ENCODE measurements at places on chromosomes 3 and 15. TPM values are rescaled to one million over a fixed set of nuclear protein-coding genes. Genes with fewer than 3 reads are reported as not detected.

The DAPK2 gene
- 64.6 TPM for total RNA-seq

The THRB gene
- total RNA-seq: 2.6 TPM

The BCHE gene
- 2.4 TPM for total RNA-seq

The RNU6-1 gene
- not detected for total RNA-seq

The ABHD2 gene
- total RNA-seq: 125 TPM

DNA sequence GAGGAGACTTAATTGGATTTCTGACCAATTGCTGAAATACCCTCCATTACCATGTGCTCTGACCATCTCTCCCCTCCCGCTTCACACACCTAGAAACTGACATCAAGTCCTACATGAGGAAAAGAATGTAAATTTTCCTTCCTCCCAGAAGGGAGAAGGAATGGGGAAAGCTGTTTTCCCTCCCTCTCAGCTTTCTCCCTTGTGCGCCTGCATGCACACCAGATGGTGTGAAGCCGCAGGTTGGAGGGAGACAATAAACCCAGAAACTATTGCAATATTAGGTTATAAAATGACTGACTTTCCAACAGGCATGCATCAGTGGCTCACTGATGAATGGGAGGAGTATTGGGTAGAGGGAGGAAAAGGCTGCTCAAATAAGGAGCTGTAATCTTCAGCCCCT is 50.9 kb downstream of the MB21D2 start:
- H3K27me3 ChIP-seq: no peaks in the 10 kb centered on the region
- H3K36me3 ChIP-seq: no peaks in the 10 kb centered on the region
- no peak overlapping the region for H3K4me3 ChIP-seq
- H3K27ac ChIP-seq: no peak overlapping the region
- no peak for DNase-seq

GRCh38 chr3:195908694-195909581 is 587 bp upstream of the TNK2 start:
- no peak for DNase-seq
- peak overlapping the region; percentile 85 for H3K4me3 ChIP-seq
- no peaks in the 10 kb centered on the region for H3K36me3 ChIP-seq
- peak overlapping the region; percentile 69 for H3K27ac ChIP-seq
- H3K27me3 ChIP-seq: no peaks in the 10 kb centered on the region

DNA sequence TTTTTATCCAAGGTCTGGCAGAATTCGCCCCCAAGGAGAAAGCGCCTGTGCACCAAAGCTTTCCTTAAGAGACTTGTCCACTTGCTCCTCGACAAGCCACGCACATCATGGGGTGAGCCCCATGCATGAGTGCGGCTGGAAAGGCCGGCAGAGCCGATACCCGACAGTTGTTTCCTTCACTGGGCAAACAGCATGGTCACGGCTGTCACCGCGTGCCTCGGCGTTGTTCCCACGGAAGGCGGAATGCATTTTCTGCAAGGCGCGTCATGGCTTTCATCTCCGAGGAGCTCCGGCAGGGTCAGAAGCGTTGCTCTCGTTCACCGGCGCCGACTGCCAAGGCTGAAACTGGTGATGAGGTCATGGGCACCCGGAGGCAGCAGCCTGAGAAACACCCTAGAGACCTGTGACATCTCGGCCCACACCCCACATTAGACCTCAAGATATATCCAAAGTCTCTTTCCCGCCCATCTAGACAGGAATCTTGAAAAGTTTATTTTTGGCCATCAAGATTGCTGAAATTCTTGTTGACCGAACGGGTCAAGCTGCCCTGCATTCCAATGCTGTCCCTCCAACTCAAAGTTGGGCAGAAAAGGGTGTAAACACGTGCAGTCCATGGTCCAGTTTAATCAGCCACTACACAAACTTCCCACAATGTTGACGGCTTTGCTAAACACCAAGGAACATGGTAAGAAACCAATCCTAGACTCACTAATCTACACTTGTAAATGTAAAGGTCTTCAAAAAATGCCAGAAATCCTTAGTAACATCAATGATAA is 604 bp upstream of the TJP1 start:
- DNase-seq: peak; percentile 78
- peak overlapping the region; percentile 56 for H3K4me3 ChIP-seq
- no peaks in the 10 kb centered on the region for H3K4me1 ChIP-seq
- H3K27me3 ChIP-seq: no peaks in the 10 kb centered on the region

DNA sequence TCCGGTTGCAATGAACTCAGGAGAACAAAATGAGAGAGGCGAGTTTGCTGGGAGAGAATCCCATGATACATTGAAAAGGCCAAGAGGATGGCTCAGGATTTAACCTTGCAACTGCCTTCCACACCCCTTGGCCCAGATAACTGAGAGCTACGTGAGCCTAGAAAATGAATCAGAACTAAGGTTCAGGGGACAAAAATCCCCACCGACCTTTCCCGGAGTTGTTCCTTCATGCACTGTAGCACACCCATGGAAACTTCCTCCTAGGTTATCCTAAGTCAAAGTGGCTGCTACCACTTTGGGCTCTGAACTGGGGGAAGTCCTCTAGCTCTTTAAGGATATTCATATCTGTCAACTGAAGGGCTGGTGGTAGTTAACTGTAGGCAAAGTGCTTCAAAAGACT is 58.3 kb upstream of the SLC4A7 start:
- H3K27me3 ChIP-seq: no peaks in the 10 kb centered on the region
- no peaks in the 10 kb centered on the region for H3K36me3 ChIP-seq
- no peak overlapping the region for H3K4me3 ChIP-seq
- DNase-seq: no peak
- no peak overlapping the region for H3K27ac ChIP-seq
- H3K4me1 ChIP-seq: no peaks in the 10 kb centered on the region

- no peaks in the 10 kb centered on the region for H3K36me3 ChIP-seq
- no peaks in the 10 kb centered on the region for H3K4me1 ChIP-seq
- no peak overlapping the region for H3K4me3 ChIP-seq
- DNase-seq: no peak
- no peaks in the 10 kb centered on the region for H3K27me3 ChIP-seq
- H3K27ac ChIP-seq: no peak overlapping the region
Measured at GRCh38 chr15:62994975-62995681, 47.4 kb upstream of the TPM1 start.

DNA sequence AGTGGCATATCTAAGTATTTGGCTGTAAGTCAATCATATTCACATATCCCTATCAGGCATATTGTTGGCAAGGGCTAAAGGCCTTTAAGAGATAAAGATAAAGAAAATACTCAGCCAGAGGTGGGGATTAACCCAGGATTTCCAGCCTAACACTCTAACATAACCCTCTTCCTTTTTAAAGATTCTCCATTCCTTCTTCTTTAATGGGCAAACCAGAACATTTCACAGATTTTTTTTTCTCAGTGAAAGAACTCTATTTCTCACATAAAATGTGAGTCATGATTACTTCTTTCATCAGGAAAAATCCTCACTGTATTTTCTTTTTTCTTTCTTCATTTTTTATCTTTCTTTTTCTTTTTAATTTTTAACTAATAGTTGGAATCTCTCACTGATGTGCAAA is 200.4 kb downstream of the NR1D2 start:
- DNase-seq: no peak
- H3K27ac ChIP-seq: no peak overlapping the region
- H3K4me3 ChIP-seq: no peak overlapping the region
- H3K27me3 ChIP-seq: no peaks in the 10 kb centered on the region
- no peaks in the 10 kb centered on the region for H3K4me1 ChIP-seq

DNA sequence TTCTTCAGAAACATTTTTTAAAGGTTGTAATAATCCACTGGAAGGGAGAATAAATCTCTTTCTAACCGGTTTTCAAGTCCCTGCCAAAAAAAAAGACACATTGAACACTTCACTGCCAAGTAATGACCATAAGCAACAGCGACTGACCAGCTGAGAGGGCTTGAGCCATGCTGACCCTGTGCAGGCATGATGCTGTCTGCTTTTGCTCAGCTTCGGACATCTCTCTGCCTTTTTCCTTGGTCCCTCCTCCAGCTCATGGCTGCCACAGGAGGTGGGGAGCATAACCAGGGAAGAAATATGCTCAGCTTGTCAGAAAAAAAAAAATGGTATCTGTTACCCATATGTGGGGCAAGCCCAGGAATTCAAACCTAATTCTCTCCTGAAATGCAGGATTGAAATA is 1.5 kb downstream of the IGSF10 start:
- no peak overlapping the region for H3K27ac ChIP-seq
- DNase-seq: no peak
- H3K4me1 ChIP-seq: no peaks in the 10 kb centered on the region
- H3K27me3 ChIP-seq: no peaks in the 10 kb centered on the region
- no peaks in the 10 kb centered on the region for H3K36me3 ChIP-seq
- H3K4me3 ChIP-seq: no peak overlapping the region

GRCh38 chr3:177516158-177517011 is 319.1 kb upstream of the TBL1XR1 start:
- peaks cover 13% of the 10 kb centered on the region for H3K4me1 ChIP-seq
- no peaks in the 10 kb centered on the region for H3K27me3 ChIP-seq
- no peak overlapping the region for H3K4me3 ChIP-seq
- DNase-seq: no peak
- H3K27ac ChIP-seq: peak overlapping the region; percentile 51

- no peak for DNase-seq
- H3K36me3 ChIP-seq: no peaks in the 10 kb centered on the region
- H3K27ac ChIP-seq: no peak overlapping the region
Measured at GRCh38 chr3:108404368-108404767, 106.0 kb downstream of the MYH15 start.

- no peaks in the 10 kb centered on the region for H3K4me1 ChIP-seq
- no peak for DNase-seq
- no peak overlapping the region for H3K27ac ChIP-seq
- no peaks in the 10 kb centered on the region for H3K27me3 ChIP-seq
Measured at GRCh38 chr15:31317017-31317416, 9.6 kb upstream of the KLF13 start.

DNA sequence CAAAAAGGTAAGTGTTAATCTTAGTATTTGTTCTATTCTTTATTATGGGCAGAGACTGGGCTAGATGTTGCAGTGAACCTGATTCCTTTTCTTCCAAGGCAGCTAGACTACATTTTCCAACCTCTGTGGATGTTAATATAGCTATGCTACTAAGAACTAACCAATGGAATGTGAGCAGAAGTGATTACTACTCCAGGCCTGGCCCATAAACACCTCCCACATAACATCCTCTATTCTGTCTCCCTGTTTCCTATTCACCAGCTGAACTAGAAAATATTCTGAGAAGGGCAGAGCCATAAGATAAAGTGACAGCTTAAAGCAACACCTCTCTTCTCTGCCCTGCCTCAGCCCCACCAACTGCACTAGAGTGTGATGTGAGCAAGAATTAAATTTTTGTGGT is 29.4 kb downstream of the CD200R1L start:
- no peak for DNase-seq
- no peaks in the 10 kb centered on the region for H3K27me3 ChIP-seq
- H3K27ac ChIP-seq: no peak overlapping the region
- no peak overlapping the region for H3K4me3 ChIP-seq

GRCh38 chr3:48661501-48662144 is 1.1 kb downstream of the CELSR3 start:
- H3K27me3 ChIP-seq: peaks cover 13% of the 10 kb centered on the region
- no peaks in the 10 kb centered on the region for H3K36me3 ChIP-seq
- peak overlapping the region; percentile 37 for H3K4me3 ChIP-seq

DNA sequence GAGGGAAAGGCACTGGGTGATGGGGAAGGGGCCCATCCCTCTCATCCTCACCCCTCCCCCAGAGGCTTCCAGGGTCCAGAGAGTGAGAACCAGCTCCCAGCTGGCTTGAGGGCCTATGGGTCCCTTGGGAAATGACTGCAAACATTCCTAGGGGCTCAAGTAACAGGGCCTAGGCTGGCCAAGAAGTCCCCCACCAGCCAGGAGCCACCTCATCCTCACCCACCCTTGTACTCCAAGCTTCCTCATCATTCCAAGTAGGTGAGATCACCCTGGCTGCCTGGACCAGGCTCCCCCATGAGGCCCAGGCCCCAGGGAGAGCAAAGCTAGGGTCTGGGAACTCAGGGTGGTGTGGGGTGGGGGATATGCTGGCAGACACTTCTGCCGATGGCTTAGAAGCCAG is 14.8 kb downstream of the LOXL1 start:
- peak overlapping the region; percentile 10 for H3K27ac ChIP-seq
- no peaks in the 10 kb centered on the region for H3K36me3 ChIP-seq

DNA sequence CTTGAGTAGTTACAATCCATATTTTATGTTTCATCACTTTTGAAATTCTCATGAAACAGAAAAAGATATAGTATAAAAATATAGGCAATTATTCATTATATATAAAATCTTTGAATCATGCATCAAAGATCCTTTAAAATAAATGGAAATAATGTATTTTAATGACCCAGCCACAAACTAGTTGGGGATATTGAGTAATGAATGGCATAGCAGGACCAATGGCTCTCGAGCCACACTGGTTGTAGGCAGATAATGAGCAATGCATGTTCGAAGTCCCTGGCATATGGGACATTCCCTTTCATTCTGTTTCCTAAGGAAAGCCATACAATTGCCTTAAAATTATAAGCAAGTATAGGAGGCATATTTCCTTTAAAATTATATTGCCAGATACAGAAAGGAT is 107.4 kb upstream of the IL12A start:
- no peaks in the 10 kb centered on the region for H3K36me3 ChIP-seq
- no peak overlapping the region for H3K4me3 ChIP-seq
- no peak overlapping the region for H3K27ac ChIP-seq
- DNase-seq: no peak

DNA sequence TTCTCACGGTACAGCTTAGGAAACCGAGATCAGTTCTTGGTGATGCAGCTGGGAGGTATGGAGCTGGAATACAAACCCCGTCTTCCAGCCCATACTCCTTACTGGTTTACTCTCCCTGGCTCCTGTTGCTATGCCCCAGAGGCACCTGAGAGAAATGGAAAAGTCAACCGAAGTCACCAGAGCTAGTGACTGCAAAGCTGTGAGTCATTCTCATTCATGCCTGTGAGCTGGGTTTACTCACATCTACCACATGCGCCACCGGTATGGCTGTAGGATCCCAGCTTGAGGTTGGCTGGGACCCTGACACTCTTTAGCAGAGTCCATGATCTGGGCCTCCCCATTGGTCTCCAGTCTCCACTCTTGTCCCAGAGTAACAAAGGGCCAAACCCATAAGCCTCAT is 111.5 kb upstream of the ETV5 start:
- no peak overlapping the region for H3K4me3 ChIP-seq
- H3K4me1 ChIP-seq: no peaks in the 10 kb centered on the region
- DNase-seq: no peak
- no peaks in the 10 kb centered on the region for H3K27me3 ChIP-seq
- no peak overlapping the region for H3K27ac ChIP-seq

DNA sequence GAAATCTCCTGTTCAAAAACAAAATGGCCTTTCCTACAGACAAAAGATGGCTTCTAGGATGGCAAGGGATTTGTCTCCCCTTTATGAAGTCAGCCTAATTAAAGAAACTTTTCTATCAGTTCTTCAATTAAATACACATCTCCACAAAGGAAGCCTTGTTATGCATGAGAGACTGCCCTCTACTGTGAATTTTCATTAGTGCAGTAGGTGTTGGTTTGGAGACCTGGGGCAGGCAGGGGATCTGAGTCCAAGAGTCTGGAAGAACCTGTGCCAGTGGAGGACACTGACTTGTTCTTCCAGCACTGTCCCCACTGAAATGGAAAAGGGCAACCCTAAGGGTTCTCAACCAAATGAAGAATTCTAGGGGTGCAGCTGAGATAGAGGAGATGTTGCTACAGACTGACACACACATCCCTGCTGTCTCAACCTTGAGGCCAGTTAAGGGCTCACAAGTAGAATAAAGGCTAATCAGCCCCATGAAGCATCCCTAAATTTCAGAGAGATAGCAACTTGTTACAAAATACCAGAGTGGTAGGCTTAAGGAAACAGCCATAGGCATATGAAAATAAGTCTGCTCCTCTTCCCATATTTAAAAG is 174.0 kb upstream of the PRICKLE2 start:
- H3K27me3 ChIP-seq: no peaks in the 10 kb centered on the region
- H3K36me3 ChIP-seq: no peaks in the 10 kb centered on the region
- no peak overlapping the region for H3K4me3 ChIP-seq
